KBM-7 (cell line): ENCODE measurements at places on chromosomes 11 and 22.

GRCh38 chr11:75891947-75892739 lies 77.1 kb downstream of the UVRAG start:
- DNase-seq, result peak; percentile 64

DNA sequence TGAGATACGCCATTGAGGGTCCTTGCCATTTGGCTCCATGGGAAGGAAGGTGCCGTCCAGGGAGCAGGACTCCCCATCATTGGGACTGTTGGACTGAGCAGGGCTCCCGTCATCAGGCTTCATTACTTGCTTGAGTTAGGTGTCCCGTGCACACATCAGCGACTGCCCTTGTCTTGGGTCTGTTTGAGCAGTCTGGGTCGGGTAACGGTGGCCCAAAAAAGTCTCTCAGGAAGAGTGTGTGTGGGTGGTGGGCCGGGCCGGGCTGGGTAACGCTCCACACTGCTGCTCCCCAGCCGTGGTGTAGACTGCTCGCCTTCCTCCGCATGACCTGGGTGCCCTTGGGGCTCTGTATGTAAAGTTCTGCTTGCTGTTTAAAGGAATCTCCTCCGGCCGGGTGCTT lies 293.5 kb downstream of the TBC1D22A start:
- no peak for DNase-seq

DNA sequence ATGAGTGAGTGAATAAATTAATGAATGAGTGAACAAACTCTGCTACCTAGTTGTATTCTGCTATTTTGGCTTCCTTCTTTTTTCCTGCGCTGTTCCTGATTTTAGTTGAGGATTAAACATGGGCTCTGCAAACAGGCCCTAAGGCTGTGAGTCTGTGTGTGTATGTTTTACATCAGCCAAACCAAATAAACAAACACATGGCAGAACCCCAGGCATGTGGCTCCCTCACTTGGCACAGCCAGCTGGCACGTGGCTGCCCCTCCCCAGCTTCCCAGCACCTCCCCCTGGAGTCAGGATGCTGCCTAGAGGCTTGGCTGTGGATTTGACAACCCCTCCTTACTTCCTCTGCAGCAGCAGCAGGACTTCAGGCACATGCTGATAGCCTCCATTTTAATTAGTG lies 593.2 kb downstream of the INSC start:
- no peak for DNase-seq

DNA sequence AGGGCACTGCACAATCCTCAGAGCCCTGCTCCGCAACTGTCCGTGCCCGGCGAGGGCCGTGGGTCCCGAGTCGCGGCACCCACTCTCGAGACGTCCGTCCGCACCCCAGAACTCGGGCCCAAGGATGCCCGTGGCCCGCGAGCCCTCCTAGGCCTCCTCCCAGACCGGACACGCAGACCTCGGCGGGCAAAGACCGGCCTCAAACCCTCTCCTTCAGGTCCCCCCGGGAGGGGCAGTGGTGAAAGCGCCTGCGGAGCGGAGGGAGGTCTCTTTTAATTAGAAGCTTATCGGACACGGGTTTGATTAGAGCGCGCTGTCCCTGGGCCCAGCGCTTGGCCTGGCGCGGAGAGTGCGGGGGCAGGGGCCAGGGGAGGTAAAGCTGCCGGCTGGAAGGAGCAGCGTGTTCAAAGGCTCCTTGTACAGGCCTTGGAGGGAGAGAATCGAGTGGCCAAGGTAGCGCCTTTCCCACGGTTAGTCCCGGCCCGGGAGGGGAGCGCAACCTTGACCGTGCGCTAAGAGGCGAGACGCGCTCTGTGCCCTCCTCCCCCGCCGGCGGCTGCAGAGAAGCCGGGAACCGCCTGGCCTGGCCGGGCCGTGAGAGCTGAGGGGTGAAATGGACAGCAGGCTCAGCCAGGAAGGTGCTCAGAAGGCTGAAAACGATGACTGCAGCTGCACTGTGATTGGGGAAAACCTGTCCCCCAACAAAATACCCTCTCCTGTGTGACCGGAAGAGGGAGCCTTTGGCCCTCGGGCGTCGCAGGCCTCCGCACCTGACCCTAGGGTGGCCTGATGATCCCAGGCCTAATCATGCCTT lies 4.6 kb downstream of the WT1 start:
- DNase-seq, result no peak

DNA sequence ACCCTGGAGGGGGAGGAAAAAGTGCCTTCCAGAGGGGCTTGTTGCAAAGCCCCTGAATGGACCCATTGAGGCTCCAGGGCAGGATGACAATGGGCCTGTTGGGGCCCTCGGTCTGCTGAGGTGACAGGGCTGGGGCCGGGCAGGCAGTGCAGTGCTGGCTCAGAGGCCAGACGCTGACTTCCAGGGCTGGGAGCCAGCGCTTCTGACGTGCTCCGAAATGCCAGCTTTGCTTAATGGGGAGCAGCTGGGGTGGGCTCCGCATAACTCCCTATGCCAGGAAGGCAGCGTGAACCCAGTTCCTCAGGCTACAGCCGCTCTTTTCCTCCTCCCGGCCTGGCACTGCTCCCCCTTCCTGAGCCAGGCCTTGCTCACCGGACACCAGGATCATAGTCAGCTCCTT lies 17.7 kb downstream of the NAV2 start:
- no peak for DNase-seq

DNA sequence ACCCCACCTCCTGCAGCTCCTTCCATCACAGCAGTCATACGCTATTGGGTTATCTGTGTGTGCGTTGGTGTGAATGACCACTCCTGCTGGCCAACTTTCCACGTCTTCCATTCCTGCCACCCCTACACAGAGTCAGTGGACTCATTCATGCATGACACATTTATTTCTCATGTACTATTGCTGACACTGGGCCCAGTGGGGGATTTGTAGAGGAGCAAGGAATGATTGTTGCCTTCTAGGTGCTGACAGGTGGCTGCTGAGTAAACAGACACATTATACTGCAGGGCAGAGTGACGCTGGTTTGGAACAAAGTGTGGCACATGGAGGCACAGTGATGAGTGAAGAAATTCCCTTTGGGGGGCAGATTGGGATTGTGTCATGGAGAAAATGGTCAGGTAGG lies 113.9 kb downstream of the CCDC81 start:
- DNase-seq, result no peak

- DNase-seq, result no peak
Observed at GRCh38 chr11:35567737-35568465, 42.5 kb upstream of the PAMR1 start.

GRCh38 chr11:829176-829846 lies 1.6 kb downstream of the CRACR2B start:
- DNase-seq, result no peak

DNA sequence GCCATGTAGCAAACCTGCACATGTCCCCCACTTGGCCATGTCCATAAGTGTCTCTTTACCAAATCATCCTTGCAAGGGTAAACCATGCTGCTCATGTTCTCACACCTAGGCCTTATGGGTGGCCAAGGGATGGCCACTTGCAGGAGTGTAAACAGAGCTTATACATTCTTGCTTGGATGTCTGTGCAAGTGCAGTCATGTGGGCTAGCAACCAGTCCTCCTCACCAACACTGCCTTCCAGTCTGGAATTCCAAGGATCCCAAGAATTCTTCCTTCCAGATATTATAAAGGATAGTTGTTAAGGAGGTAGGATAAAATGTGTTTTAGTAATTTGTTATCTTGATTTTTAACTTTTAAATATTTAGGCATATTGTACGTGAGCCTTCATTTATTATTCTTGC lies 47.8 kb upstream of the OR5P2 start:
- no peak for DNase-seq

- no peak for DNase-seq
Observed at GRCh38 chr22:50728523-50728931, 9.5 kb upstream of the ACR start.

DNA sequence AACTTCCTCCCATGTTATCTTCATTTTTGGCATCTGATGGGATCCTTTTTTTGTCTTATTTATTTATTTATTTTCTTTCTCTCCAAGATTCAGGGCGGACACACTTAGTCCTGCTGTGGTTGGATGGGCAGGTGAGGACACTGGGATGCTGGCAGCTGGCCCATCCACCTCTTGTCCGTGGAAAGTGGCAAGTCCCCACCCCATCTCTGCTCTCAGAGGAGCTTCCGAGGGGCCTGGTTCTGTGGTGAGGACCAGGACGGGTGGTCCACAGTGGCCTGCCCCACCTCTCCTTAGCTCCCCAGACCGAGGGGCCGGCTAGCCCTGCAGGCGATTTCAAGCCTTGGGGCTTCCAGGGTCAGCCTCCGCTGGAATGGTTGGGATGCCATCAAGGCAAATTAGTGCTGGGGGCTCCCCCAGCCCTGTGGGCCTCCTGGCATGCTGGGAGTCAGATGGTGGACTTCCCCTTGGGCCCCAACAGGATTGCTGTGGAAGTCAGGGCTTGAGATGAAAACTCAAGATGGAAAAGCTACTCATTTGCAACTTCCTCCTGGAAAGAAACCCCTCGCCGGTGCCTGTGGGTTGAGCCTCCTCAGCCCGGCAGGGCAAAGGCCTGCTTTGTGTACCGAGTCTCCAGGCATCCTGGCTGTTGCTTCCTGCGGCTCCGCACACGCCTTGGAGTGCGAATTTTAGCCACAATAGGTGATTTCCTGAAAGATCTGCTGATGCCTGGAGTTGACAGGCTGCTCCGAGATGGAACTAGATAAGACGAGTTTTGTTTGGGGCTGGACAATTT lies 31.2 kb upstream of the LINC01488 start:
- DNase-seq, result no peak

DNA sequence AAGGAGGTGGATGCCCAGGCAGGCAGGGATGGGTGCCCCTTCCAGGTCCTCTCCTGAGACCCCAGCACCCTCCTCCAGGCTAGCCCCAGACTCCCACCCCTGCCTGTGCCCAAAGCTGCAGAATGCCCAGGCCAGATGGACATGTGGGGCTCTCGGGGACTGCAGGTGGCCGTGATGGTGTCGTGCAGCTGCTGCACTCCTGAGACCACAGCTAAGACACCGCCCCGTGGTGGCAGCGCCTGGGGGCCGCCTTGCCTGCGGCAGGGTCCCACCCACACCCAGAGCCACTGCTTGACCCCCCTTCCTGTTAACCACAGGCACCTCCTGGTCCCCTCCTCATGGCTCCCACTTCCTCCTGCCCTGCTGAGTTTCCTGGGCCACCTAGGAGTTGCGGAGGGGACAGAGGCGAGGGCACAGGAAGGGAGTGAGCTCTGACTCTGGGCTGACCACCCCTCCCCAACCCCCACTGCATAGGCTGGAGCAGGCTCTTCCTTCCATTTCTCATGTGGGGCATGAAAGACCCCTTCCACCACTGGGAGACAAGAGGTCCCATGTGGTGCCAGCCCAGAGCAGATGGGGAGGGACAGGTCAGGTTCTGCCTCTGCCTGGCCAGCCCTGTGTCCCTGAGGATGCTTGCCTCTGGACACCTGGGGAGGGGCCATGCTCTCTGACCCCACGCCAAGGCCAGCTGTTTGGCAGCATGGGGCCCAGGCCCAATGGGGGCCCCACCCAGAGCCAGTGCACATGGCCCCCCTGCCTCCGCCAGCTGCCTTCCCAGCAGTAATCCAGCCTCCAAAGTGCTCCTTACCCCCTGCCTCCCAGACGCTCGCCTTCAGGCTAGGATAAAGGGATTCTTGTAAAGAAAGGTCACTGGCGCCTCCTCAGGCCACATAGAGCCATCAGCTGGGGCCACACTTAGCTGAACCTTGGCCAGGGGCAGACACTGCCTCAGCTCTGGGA lies 29.3 kb downstream of the OSBPL5 start:
- peak; percentile 32 for DNase-seq

DNA sequence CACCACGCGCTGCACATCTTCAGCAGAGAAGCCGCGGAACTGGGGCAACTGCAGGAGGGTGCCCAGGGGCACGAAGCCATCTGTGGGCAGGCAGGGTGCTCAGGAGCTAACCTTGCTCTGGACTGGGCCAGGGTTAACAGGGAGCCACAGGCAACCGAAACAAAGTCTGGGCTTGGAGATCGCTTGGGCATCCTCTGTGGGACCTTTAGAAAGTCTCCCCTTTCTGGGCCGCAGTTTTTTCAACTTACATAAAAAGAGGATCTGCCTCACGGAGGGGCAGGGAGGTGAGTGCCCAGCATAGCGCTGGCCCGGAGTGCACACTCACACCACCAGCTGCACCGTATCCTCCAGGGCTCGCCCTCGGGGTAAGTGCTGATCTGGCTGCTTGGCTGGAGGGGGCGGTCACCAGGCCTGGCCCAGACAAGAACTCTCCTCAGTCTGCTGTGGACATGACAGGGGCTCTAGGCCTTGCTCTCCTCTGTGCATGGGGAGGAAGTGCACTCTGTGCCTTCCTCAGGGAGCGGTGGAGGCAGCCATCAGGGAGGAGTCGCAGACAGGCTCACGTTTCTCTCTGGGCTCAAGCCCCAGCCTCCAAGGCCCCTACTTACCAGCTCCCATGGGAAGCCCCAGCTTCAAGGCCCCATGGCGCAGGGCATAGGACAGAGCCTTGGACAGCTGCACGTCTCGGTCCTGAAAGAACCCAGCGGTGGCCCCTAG lies 937 bp downstream of the TRPT1 start:
- DNase-seq, result no peak

GRCh38 chr11:66317723-66318599 lies 1.1 kb upstream of the CD248 start:
- peak; percentile 80 for DNase-seq

- no peak for DNase-seq
Observed at GRCh38 chr22:39559456-39560105, 11.0 kb upstream of the CACNA1I start.

DNA sequence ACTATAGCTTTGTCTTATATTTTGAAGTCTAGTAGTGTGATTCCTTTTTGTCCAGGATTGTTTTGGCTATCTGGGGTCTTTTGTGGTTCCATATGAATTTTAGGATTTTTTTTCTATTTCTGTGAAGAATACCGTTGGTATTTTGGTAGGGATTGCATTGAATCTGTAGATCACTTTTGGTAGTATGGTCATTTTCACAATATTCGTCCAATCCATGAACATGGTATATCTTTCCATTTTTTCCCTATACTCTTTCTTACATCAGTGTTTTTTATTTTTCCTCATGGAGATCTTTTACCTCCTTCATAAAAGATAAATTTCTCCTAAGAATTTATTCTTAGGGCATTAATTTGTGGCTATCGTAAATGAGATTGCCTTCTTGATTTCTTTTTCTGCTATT lies 29.1 kb downstream of the MADD start:
- no peak for DNase-seq

- DNase-seq, result no peak
Observed at GRCh38 chr11:123194337-123195187, 486 bp downstream of the CLMP start.

DNA sequence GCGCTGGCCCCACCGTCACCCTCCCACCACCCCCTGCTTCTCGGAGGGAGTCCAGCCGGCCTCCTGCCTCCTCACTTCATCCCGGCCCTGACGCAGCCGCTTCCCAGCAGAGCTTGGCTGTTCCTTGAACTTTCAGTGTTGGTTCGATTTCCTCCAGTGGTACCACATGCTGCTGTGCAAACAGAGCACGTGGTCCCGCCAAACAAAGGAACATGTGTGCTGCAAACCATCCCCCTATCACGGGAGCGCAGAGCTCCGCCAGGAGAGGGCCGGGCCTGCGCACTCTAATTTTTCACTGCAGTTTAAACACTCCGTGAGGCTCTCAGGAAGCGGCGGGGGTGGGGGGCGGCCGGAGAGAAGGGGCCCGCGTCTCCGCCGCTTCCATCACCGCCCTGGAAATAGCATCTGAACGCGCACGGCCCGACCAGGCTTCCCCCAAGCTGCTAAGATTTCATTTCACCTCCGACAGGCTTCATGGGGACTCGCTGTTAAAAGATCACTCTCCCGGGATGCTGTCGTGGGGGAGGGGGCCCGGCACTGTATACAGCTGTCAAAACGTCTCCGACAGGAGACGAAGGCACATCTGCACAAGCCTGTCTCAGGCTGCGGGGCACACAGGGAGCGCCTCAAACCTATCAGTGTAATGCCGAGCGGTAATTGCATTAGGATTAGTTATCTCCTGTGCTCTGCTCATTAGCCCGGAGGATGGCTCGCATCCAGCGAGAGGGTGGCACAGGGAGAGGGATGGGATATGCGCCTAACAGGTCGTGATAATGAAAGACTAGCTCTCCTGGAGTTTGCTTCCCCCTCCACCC lies 269.9 kb upstream of the SORL1-AS1 start:
- no peak for DNase-seq
